ENCODE measurements at places on chromosomes 7 and 10. TPM values are rescaled to one million over a fixed set of nuclear protein-coding genes. Genes with fewer than 3 reads are reported as not detected.

Gene CFAP69
- total RNA-seq, result 1.8 TPM

- DNase-seq, result no peak
These were observed 79.3 kb upstream of the SLC25A13 start for GRCh38 chr7:96401200-96401599.

DNA sequence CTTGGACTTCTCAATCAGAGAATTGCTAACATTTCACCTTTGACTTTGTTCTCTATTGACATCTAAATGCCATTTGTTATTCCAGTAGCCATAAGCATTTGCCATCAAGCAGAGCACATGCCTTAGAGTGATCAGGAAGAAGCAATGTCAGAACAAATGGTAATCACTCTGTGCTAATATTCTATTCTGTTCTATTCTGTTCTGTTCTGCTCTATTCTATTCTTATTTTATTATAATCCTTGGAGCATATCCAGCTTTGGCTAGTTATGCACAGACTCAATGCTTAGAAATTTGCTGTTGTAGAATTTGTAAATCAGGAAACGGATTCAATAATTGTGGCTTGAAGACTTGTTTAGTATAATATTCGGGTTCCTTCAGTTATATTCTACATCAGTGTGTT, 175.4 kb downstream of the EXOC4 start:
- DNase-seq, result no peak

GRCh38 chr7:106660862-106661720, at the start of gene CCDC71L:
Gene CCDC71L (minus strand): TSS chr7:106661158. CDS start chr7:106660896, 262 bp downstream.
- DNase-seq, result peak; percentile 82

Gene TCAF2
- total RNA-seq, result 7.1 TPM

DNA sequence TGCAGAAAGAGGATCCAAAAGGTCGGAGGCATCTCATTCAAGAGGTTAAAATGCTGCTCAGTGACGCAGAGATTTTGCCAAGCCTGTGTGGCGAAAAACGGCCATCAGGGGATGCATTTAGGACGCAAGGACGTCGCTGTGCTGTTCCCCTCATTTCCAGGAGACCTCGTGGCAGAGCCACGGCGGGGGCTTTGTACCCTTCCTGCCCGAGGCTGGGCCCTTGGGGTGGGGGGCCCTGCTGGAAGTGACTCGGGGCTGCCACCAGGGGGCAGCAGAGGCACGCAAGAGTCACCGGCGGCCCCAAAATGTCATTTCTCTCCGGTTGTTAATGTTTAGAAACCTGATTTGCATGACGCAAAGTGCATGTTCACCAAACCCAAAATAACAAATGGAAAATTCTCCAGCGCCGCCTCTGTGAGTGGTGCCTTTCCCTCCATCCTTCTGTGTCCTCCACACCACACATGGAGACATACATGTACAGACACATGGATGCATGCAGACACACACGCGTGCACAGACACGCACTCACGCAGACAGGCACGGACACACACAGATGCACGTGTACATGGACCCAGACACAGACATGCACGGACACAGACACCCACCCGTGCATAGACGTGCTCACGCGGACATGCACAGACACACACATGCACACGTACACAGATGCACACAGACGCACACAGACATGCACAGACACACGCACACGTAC, 51.0 kb upstream of the NKX6-2 start:
- no peak for DNase-seq

GRCh38 chr7:18004372-18004771, 23.3 kb downstream of the PRPS1L1 start:
- DNase-seq, result no peak

GRCh38 chr7:129684777-129685176, 73.3 kb downstream of the NRF1 start:
- DNase-seq, result peak; percentile 26

- no peak for DNase-seq
These were observed 101.0 kb downstream of the SKIDA1 start for GRCh38 chr10:21424459-21424861.

Gene EEPD1
- total RNA-seq, result 0.33 TPM

DNA sequence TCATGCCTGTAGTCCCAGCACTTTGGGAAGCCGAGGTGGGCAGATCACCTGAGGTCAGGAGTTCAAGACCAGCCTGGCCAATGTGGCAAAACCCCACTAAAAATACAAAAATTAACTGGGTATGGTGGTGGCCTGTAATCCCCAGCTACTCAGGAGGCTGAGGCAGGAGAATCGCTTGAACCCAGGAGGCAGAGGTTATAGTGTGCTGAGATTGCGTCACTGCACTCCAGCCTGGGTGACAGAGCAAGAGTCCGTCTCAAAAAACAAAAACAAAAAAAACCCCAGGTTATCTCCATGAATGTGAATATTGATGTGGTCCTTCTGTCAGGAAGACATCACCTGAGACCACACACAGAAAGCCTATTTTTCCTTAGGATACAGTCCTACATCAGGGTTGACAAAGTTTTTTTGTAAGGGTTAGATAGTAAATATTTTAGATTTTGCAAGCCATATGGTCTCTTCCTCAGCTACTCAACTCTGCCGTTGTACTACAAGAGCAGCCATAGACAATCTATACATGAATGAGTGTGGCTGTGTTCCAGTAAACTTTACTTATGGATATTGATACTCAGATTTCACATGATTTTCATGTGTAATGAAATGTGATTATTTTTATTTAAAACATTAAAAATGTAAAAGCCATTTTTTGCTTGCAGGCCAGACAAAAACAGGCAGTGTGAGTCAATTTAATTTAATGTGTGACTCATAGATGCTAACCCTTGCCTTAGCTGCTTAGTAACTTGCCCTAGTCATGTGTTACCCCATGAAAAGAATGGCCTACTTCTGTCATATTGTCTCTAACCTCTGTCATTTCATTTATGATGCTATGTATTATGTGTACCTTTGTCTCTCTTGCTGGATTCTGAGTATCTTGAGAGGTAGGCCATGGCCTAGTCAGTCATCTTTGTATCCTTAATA, 78.1 kb downstream of the TPST1 start:
- no peak for DNase-seq

Gene LDB3
- total RNA-seq, result not detected

DNA sequence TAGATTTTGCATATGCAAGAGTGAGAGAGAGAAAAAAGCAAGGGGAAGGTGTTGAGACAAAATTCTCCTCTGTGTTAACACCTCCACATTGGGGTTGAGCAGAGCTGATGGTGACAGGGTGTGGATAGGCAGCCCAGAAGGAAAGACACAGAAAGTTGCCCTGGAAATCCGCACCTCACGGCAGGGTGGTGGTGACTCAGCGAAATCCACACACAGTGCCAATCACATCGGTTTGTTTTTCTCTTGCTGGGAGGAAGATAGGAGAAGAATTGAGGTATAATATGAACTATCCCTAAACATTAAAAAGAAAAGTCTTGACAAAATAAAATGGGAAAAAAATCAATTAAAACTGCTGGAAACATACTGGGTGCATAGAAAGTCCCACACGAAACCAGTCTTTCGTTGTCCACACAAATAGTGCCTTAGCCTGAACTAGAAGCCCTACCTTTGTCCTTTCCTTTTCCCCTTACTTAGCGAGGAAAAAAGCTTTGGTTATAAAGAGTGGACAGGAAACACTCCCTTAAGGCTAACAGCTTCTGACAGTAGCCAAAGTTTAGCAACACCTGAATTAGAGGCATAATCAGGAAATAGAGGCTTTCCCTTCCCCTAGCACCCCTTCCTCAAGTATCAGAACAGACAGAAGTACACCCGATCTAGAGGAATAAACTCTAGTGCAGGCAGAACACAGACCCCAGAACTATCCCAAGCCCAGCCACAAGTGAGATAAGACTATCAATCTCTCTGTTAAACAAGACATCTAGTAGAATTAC, 39.2 kb upstream of the DNAJC1 start:
- no peak for DNase-seq

DNA sequence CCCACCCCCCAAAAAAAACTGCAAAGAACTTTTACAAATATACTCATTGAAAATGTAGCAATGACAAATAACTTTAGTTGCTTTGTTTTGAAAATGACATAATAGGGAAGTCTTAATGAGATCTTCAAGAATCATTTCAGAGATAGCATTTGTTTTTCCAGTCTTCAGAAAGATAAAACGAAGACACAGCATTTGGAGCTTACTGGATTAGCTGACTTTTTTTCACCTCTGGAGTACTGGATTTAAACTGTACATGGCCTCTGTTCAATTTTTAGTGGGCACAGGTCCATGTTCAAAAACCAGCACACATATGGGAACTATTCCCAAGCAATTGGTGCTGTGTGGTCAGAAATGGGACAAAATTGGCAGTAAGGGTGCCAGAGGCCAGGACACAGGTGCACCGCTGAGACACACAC, 3.9 kb downstream of the RAB11FIP2 start:
- no peak for DNase-seq

DNA sequence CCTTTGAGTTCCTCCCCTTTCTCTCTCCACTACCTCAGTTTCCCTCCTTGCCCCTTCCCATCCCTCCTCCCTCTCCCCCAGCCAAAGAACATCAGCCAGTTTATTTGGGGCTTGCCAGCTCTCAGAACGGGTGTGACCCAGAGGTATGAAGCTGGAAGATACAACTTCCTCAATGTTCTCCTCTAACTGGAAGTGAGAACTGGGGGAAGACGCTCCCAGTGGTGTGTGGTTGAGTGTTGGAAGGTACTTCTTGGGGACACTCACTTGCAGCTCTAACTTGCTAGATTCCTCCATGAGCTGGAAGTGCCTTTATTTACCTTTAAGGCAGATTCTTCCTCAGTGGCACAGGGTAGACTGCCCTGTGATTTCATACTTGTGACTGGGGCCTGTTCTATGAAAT, 110.5 kb upstream of the HABP2 start:
- DNase-seq, result no peak

Gene HMX2
- not detected for total RNA-seq

Gene NAT16
- not detected for total RNA-seq

DNA sequence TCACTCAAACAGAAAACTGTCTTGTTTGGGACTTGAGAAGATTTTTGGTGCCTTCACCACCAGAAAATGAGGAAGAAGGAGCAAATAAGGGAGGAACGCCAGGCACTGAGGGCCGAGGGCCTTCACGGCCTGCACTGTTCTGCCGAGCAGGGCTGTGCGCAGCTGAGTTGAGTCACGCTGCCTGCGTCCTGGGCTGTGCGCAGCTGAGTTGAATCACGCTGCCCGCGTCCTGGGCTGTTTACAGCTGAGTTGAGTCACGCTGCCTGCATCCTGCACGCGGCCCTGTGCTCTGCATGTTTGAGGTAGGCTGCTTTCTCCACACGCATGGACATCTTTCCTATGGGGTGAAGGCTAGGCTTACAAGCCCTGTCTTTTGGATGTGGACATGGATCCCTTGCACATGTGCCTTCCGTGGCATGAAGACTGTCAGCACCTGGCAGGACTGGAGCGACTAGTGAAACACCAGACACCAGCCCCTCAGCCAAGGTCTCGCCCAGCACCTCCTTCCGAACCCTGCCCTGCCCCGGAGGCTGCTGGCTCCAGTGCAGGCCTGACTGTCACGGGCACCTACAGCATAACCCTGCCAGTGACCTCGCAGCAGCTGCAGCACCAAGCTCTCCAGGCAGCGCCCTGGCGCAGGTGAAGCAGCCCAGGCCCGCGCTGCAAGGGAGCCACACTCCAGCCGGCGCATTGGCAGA, 96.7 kb downstream of the HTR5A start:
- DNase-seq, result peak; percentile 77

DNA sequence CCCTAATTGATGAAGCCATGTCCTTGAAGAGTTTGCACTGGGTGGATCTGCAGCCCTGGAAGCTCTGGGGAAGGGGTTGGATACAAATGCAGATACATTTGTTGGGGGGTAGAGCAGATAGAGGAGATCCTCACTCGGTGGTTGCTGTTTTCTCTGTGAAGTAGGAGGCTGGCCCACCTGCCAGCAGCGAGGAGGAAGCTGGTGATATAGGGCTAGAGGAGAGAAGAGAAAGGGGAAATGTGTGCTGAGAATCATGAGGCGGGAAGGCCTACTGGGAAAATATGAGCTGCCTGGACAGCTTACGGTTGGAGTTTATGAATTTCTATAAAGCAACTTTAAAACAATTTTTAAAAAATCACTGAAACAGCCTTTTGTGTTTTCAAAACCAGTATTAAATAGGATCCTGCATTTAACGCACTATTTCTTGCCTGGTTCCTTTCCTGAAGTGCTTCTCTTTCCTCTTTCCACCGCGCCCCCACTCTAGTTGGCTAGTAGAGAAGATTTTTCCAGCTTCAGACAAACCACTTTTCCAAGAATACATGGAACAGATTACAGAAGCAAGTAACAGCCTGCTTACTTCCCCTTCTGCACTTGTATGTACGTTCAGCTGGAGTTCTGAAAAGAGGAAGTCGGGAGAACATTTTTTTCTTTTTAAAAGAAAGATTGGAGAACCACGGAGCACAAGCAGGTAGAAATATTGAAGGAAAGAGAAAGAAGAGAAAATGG, 100.6 kb upstream of the GLCCI1 start:
- no peak for DNase-seq

DNA sequence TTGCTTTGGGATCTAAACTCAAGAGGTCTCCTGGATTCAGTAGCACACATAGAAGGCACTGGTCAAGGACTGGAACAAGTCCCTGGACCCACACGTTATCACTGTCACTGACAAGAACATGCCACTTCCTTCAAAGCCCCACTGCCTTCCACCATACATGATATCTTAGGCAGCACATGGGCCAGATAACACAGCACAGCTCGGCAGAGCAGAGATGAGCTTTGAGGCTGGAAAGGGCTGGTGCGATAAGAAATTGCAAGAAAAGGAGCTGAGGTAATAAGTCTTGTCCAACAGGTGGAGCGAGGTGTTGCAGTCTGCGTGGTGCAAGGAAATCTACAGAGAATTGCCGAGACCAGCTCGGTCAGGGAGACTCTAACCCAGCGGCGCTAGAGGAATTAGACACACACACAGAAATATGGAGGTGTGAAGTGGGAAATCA, 139.8 kb upstream of the CDK13 start:
- DNase-seq, result no peak

Gene SLC16A9
- total RNA-seq, result not detected

DNA sequence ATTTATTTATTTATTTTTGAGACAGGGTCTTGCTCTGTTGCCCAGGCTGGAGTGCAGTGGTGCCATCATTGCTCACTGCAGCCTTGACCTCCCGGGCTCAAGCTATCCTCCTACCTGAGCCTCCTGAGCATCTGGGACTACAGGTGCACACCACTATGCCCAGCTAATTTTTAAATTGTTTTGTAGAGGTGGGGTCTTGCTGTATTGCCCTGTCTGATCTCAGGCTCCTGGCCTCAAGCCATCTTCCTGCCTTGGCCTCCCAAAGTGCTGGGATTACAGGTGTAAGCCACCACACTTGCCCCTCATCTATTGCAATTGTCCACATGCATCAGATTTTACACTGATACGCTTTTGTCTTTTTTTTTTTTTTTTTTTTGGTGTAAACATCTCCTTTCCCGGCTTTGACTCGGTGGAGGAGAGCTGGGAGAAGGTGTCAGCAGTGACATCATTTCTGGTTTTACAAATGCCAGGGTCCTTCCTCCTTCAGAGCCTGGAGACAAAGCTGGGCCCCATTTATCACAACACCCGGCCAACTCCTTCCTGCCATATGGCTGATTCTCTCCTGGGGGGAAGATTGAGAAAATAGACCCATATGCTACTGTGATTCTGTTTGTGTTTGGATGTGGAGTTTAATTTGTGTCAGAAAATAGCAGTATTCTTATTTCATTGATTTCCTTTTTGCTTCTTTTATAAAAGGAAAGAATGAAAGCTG, 61.3 kb downstream of the GALNT17 start:
- DNase-seq, result no peak

- DNase-seq, result no peak
These were observed 540.2 kb downstream of the LRMDA start for GRCh38 chr10:75971402-75972211.

Gene PIK3CG
- total RNA-seq, result 12.2 TPM
